ENCODE measurements at places on chromosomes 4 and X. TPM values are rescaled to one million over a fixed set of nuclear protein-coding genes. Genes with fewer than 3 reads are reported as not detected.

DNA sequence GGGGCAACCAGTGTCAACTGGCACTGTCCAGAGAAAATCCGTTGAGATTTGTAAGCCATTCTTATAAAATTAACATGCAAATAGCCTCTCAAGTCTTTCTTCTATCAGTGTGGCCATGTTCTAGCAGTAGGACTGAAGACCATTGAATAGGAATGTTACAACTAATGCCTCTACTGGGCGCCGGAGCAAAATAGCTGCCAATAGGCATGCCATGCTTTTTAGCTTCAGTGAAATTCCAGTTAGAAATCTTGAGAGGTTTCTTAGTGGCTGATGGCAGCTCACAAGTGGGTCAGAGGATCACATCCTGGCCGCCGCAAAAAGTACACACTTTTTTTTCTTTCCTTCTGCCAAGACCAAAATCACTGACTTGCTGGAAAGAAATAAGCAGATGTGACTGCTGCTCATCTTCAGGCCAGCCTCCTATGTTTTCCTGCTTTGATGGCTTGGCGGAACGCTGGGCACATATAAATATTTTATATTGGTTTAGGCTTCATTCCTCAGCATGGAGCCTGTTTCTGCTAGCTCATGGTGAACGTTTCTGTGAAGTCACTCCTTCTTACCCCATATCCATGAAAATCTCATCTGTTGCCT is 293.1 kb downstream of the TENM3 start:
- DNase-seq, result no peak

DNA sequence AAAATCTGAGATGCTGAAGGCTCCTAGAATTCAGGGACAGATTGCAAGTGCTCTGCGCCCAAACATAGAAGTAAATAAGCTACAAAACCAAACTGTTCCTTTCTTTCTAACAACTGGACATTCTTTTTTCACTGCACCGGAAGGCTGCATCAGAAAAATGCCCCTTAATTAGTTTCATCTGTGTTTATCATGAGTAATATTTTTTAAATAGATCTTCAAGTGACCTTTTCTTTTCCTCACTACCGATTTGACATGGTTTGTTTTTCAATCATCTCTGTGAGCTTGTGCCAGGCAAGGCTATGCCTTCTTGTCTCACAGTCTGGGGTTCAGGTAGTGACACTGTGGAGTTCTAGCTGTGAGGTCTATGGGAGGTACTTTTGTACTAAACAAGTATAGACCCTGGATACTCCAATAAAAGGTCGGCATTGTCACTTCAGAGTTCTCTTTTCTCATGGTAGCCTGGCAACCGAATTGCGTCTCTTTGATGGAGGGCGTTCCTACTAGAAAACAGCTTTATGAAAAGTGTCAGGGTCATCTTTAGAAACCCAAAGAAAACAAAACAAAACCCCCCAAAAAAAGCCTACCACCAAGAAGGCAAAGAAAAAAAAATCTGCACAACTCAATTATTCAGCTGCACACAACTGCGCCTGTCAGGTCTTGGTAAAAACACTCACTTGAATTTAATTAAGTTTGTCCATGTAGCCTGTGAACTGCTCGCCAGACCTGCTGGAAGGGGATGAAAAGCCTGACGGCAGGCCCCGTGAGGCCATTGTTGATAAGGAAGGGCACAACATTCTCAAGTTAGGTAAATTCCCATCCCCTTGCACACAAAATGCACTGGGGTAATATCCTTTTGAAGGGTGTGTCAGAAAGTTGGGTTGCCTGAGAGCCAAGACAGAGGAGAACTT is 22.8 kb upstream of the ADAMTS3 start:
- no peak for DNase-seq

DNA sequence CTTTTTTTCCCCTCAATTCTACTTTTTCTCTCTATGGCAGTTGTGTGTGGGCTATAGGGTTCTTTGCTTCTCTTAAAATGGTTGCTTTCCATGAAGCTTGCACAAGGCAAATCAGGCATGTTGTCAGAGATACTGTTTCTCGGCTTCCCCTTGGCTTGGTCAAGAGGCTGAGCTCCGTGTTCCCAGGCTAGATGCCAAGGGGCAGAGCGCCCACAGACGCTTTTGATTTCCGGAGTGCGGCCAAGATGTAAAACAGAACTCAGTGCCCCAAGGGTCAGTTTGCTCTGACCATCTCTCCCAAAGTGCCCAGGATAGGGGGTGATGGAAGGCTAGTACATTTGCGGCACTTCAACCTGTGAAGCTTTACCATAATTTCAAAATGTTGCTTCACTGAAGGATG is 64.2 kb upstream of the DIPK2B start:
- DNase-seq, result no peak

DNA sequence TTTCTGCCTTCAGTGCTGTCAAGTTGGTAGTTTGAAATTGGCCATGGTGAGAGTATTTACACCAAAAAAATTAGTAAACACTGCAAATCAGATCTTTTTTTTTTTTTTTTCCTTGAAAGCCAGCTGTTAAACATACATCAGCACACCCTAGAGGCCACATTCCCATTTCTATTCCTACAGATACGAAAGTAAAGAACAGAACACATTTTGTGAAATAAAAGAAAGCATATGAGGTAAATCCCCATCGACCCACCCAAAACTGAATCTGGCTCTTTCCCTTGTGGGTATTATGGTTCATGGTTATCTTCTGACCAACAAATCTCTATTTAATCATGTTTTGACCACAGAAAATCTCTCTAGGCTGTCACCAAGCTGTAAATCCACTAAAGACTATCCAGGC is 41.8 kb upstream of the AP1AR start:
- no peak for DNase-seq

DNA sequence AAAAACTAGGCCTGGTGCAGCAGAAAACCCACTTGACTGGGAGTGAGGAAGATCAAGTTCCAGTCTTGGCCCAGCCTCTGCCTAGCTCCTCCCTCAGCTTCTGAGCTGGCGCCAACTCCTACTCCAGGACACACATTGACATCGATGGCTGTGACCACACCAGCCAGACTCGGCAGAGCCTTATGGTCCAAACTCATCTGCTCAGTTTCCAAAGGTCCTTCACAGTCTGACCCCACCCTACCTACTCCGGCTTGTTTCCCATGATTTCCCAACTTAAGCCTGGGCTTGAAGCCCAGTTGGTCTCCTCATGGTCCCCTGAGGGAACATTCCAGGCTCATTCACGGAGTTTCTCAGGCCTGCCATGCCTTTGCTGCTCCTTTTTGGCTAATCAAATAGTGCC is 10.1 kb downstream of the ELF4 start:
- no peak for DNase-seq

- DNase-seq, result no peak
These were observed 71.1 kb downstream of the CLOCK start for GRCh38 chr4:55475394-55476243.

GRCh38 chr4:2930758-2931511 is 32.3 kb downstream of the NOP14 start:
- no peak for DNase-seq

DNA sequence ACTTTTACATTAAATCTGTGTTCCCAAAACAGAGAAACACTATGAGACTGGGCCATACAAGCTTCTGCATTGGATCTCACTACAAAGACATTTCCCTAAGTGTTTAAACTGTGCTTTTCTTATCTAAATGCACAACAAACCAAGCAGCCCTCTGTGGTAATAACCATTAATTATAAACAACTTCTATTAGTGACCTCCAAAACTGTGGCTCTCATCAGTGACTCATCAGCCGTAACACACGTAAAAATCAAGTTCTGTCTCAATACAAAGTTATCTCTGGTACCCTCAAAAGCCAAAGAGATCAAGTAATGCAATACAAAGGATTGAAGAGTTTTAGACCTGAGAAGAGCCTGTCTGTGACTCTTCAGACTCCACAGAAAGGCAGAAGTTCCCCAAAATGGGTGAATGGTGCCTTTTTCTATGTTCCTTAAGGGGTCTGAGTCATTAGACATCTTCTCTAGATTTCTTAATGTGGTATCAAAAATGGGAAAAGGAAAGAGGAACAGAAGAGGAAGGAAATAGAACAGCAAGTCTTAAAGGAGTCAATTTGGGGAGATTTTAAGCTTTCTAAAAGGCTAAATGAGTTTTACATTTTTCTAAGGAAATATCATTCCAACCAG is 189.8 kb upstream of the PPP1R2C start:
- DNase-seq, result no peak

DNA sequence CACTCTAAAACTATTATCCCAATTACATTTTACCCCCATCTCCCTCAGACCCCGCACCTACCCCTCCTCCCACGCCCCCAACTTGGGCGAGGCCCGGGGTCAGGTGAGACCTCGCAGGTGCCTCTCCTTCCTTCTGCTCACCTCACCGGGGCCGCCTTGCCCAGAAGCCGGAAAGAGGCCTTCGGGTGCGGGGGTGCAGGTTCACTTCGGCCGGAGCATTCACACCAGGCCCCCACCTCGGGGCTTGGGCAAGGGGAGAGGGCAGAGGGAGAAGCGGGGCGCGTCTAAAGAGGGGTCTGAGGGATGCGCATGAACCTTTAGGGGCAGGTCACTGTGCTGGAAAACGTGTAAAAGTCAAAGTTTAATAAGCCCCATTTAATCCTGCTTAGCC is 427 bp downstream of the ZNF182 start:
- no peak for DNase-seq

DNA sequence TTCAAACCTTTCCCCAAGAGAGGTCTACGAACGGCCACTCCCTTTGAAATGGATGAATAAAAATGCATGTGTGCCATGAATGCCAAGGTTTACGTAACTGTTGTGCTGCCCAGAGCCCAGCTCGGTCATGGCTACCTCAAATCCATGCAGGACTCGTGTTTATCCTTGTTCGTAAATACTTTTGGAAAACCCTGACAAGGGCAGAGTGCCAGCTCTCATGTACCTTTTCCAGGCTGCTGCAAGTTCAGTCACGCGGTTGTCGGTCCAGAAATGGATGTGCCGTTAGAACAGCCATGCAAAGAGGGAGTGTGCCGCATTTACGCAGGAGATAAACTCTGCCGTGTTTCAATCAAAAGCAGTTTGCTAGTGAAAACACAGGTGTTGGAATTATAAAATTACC is 123.4 kb downstream of the AMELX start:
- no peak for DNase-seq

DNA sequence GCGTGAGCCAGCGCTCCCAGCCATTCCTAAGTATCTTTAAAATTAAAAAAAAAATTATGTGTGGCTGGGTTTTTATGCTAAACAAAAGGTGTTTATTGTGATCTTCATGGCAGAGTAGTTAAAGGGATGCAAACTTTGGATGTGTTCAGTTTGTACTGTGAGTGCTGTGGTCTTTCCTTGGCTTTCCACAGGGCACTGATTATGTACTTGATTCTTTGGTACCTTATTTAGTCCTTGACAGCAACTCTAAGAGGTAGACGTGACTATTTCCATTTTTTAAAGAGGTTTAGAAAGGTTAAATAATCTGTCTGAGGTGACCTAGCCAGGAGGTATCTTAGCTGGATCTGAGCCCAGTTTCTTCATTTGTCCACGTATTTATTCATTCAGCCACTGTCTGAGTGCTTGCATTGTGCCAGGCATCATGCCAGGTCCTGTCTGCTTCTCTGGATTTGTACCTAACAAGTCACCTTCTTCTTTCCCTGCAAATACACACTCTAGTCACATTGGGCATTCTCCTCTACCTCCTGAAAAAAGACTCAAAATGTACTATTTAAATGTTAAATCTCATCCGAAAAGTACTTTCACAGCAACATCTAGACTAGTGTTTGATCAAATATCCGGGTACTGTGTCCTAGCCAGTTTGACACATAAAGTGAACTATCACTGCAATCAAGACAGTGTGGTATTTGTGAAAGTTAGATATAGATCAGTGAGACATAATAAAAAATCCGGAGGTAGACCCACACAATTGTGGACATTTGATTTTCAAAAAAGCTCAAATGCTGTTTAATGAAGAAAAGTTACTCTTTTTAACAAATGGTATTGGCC is 31.5 kb downstream of the WWC2 start:
- DNase-seq, result no peak

Gene CXCL1
- not detected for total RNA-seq

Gene C4orf33
- 7.2 TPM for total RNA-seq

Gene SPON2
- total RNA-seq, result 21.3 TPM

Gene PNMA3
- 0.17 TPM for total RNA-seq
